CD4-positive, alpha-beta T cell treated with Interferon gamma for 1 hour (primary cell): ENCODE measurements at places on chromosomes 13 and 19.
A peak's percentile ranks its signal among the peaks of the same experiment; 100 is the strongest.

- peak; percentile 80 for DNase-seq
Observed at GRCh38 chr19:5138606-5139582, 170.0 kb downstream of the KDM4B start.

- DNase-seq = no peak
Observed at GRCh38 chr19:15290166-15290565, 42.2 kb downstream of the BRD4 start.

DNA sequence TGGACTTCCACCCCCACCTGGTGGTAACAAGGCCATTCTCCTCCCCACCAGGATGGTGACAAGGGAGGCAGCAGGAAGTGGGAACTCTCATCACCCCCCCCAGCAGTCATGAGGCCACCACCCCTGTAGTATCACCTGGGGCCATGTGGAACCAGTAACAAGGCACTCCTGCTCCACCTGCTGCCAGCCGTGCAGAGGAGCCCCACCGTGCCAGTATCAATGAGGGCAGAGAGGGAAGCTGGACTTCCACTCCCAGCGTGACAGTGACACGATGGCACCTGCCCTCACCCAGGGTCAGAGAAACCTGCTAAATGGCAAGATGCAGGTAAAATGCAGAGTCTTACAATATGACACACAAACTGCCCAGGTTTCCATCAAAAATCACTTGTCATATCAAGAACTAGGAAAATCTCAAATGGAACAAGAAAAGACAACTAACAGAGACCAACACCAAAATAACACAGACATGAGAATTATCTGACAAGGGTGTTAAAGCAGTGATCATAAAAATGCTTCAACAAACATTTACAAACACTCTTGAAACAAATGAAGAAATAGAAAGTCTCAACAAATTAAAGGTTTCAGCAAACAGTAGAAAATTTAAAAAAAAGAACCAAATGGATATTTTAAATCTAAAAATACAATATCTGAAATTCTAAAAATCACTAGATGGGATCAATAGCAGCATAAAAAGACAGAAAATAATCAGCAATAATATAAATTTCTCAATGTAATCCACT lies 9.1 kb upstream of the SPACA7 start:
- no peak for DNase-seq

DNA sequence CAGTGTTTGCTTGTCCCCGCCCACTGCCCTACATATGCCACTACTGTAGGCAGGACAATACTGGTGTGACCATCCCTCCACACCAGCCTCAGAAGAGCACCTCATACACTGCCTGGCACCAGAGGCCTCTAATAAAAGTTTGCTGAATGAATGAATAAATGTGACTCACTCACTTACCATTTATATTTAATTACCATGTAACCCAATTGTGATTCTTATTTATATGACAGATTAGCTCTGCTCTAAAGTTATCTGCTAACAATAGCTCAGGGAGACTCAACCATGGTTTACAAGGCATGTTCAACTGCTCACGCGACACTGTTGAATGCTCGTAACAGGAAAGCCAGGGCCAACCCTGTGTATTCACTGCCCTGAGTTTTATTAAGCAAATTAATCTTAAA lies 66.0 kb upstream of the DOCK9 start:
- DNase-seq = no peak

GRCh38 chr13:93001866-93002461 lies 224.6 kb upstream of the GPC6 start:
- DNase-seq = no peak

- DNase-seq = no peak
Observed at GRCh38 chr19:18833849-18834643, 2.3 kb downstream of the UPF1 start.

GRCh38 chr19:46806656-46807055 lies 18.3 kb upstream of the SLC1A5 start:
- no peak for DNase-seq

DNA sequence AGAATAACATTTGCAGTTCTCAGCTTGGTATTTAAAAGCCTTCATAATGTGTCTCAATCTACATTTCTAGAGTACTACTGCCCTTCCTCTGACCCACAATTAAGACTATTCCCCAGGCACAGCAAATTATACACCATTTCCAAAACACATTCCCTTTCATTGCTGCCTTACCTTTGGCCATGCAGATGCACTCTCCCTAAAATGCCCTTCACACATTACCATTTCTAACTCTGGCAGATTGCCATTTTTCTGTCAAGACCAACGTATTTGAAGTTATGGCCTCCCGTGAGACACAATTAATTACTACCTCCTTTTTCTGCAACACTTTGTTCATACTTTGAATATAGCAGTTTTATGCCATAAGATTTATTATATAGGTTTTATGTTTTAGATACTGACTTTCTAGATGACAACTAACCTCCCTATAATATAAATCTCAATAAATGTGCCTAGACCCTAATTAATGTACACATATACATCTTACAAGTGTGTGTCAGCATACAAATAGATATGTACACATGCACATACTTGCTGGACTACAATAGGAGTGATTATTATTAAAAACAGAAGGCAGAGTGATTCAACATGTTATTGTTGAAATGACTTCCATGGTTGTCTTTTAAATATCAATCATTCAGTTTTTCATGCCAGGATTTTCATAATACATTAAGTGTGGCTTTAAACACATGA lies 2902.5 kb downstream of the PCDH9 start:
- DNase-seq = no peak

GRCh38 chr19:30525383-30525782 lies 153.2 kb downstream of the ZNF536 start:
- DNase-seq = no peak
